Fibroblast of gingiva (primary cell): ENCODE measurements at places on chromosomes 5 and 9.

- no peak for DNase-seq
Measured at GRCh38 chr5:135606431-135606830, 27.6 kb upstream of the CXCL14 start.

DNA sequence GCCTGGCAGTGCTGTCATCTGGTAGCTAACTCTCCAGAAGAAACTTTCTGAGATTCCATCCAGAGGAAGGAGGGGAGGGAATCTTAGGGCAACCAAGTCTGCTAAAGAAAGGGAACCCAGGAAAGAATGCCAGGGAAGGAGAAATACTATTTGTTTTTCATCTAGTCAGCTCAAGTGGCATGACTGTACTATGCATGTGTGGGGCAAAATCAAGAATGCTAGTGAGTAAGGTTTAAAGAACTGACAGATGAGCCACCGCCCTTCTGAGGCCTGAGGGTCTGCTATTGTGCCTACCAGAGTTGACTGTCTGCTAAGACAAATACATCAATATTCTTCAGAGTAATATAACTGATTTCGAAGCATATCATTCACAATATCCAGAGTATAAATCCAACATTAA, 204.2 kb downstream of the SLC12A2 start:
- DNase-seq = no peak

- DNase-seq = peak; percentile 76
Measured at GRCh38 chr9:79687131-79687447, 115.3 kb downstream of the TLE4 start.

- peak; percentile 60 for DNase-seq
Measured at GRCh38 chr9:2655411-2655901, 33.9 kb downstream of the VLDLR start.

- no peak for DNase-seq
Measured at GRCh38 chr5:3650320-3650719, 54.7 kb downstream of the IRX1 start.

- no peak for DNase-seq
Measured at GRCh38 chr9:129073404-129073803, 7.5 kb upstream of the DOLPP1 start.

DNA sequence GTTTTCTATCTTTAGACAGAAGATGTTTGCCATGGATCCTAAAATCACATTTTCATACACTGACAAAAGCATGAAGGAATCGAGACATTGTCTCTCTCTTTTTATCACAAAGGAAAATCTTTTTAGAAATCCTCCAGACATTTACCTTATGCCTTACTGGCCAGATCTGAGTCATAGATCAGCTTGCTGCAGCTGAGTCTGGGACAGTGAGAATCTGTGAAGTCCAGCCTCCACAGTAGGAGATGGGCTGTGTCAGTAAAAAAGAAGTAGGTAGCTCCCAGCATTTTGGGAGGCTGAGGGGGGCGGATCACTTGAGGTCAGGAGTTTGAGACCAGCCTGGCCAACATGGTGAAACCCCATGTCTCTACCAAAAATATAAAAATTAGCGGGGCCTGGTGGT, 333.4 kb upstream of the ZNF462 start:
- DNase-seq = no peak

- DNase-seq = no peak
Measured at GRCh38 chr5:132277256-132277655, 16.9 kb upstream of the SLC22A4 start.

- no peak for DNase-seq
Measured at GRCh38 chr9:117528225-117528624, 113.4 kb upstream of the ASTN2 start.

GRCh38 chr9:99713838-99714306, 107.8 kb upstream of the NR4A3 start:
- no peak for DNase-seq

- DNase-seq = no peak
Measured at GRCh38 chr5:108617467-108618435, 129.9 kb upstream of the FER start.

GRCh38 chr5:149198148-149198547, 56.9 kb downstream of the ABLIM3 start:
- DNase-seq = no peak

- no peak for DNase-seq
Measured at GRCh38 chr9:8599937-8600336, 800.4 kb upstream of the DMAC1 start.

- no peak for DNase-seq
Measured at GRCh38 chr9:133163504-133164172, at the start of gene GBGT1. GBGT1 (minus strand) TSS chr9:133163914; CDS start chr9:133162412, 1,502 bp downstream.

DNA sequence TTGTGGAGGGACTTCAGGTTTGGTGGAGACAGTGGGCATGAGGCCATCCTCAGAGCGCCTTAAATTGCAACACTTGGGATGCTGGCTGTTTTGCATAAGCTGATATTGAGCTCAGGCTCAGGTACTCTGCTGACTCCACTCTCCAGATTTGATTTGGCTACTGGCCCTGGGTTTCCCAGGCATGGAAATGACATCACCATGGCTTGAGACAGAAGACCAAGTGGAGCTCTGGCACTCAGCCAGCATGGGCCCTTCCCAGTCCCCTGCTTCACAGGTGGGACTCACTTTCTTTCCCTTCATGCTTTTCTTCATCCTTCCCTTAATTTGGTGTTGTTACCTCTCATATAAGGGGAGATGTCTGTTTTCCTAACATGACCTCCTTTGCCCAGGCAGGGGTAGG, 72.0 kb upstream of the IL12B start:
- no peak for DNase-seq

DNA sequence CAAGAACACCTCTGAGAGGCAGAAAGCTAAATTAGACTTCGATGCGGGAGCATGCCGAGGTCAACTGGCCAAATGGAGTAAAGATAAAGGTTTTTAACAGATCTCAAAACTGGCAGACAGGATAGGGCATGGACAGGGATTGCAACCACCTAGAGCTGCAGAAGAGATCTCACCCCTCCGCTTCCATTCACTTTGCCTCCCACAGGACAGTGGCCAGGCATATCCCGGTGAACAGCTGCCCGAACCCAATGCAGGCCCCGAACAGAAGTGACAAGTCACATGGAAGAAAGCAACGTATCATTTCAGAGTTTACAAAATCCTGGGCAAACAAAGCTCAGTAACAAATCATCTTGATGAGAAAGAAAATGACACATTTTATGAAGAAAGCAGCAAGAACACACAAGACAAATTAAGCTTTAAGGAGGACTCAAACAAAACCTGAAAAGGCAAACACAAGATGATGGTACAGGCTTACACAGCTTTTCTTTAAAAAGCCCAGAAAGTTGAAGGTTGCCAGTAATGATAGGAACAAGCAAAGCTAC, 18.4 kb downstream of the RNF130 start:
- DNase-seq = no peak

- no peak for DNase-seq
Measured at GRCh38 chr5:13704396-13704795, 240.1 kb downstream of the DNAH5 start.

DNA sequence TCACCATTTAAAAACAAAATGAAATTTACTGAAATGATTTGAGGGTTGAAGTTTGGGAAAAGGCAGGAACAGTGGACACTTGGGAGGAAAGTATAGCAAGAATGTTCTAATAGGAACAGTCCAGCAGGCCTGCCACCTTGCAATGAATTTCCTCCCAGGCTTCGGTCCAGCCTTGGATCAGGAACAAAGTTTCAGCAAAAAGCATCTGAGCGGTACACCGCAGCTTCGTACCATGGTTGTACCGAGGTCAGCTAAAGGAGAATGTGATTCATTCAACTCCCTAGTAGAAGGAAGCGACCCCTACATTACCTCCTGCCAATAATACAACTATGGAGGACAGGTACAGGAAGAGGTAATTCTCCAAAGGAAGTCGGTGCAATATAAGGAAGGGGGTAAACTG, 111.4 kb downstream of the ENC1 start:
- no peak for DNase-seq

DNA sequence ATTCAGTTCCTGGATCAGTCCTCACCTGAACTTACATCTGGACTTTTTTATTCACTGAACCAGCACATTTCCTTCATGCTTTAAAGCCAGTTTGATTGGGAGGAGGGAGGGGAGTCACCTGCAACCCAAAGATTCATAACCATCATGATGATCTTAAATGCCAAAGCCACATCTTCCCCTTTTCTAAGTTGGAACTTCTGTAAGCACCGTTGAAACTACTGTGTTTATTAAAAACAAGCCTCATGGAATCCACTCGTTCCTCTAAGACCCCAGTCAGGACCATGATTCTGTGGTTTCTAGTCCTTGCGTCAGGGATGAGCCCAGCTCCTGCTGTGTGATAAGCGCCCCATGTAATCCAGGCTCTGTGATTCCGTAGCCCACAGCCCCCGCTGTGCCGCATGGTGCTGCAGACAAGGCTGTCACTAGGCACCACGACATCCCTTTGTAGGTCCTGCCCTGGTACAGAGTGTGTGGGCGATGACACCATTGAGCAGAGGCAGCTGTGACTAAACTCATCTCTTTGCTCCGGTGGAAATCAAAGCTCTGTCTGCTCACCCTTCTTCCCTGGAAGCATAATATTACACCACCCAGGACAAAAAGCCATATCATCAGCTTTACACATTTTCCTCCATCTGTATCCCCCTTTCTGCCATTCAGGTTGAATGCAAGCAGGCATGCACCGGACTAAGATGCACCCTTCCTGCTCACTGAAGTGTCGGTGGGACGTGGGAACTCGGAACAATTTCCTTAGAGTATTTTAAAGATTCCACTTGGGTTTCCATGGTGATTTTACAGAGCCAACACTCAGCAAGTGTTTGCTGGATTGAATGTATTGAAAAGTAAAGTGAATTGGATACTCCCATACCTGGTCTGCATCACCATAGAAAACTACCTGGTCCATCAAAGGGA, 132.0 kb upstream of the FSTL4 start:
- DNase-seq = no peak

DNA sequence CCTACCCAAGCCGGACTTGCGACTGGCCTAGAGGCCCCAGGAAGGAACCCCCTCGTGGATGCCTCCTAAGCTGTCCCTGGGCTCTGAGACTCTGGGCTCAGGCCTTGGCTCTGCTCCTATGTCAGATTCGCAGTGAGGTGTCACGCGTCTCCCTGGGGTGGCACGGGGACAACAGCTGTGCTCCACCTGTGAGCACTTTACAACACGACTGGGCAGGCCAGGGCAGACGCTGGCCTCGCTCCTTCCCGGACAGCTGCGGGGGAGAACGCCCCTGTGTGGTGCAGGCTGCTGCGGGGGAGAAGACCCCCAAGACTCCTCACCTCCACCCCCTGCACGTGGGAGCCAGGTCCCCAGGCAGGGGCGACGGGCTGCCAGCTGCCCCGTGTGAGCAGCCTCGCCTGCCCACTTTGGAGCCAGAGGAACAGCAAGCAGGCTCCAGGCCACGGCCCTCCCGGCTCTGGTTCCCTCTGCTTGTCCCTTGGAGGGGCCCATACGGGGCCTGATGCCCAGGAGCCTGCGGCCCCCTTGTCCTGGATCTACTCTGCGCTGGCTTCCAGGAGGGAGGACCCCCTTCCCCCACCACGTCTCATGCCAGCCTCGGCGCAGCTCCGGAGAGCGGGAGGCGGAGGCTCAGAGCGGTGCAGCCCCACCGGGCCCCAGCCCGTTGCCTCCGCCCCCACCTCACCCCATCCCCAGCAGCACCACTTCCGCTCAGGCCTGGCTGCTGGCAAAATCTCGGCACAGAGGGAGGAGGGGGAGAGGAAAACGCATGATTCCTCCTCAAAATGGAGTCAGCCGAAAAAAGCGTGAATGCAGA, 36.0 kb downstream of the SARDH start:
- DNase-seq = no peak

DNA sequence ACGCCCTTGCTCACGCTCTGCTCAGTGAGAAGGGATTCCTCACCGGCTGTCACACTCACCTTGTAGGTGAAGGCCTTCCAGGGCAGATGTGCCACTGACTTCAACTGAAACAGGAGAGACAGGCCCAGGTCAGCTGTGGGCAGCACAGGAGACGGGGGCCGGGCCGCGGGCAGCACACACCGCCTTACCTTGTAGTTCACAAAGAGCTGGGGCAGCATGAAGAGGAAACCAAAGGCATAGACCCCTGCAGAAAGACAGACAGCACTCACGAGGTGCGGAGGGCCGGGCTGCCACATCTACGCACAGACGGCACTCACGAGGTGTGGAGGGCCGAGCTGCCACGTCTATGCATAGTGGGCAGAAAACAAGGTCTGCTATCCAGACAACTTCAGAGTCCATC, 23.3 kb downstream of the CLPTM1L start:
- no peak for DNase-seq

GRCh38 chr5:2861605-2862004, 110.1 kb upstream of the IRX2 start:
- DNase-seq = no peak

DNA sequence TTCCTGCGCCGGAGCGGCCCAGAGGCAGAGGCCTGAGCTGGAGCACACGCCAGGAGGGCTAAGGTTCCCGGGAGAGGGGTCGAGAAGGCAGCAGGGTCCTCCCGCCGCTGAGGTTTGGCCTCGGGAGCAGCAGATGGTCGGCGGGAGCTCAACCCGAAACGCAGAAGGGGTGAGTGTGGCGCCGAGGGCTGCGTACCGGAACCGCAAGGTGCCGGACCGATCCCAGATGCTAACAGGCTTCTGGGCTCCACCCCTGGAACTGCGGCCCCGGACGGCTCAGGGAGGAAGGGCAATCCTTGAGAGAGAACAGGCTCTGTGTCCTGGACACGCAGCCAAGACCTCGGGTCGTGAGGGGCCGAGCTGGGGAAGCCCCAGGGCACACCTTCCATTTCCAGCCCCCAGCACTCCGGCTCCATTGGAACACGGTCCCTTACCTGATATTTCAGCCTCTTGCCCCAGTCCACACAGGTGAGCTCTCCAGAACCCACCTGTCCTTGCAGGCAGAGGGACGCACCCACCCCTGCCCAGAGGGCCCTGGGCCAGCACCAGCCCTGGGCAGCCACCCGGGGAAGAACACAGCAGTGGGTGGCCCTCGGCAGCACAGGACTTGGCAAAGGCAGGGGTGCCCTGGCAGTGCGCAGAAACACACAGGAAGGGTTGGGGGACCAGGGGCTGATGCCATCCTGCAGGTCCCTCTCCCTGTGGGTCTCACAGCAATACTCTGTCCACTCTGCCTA, 1.4 kb downstream of the LHX3 start:
- no peak for DNase-seq

- DNase-seq = no peak
Measured at GRCh38 chr9:123438821-123439220, 82.8 kb downstream of the CRB2 start.

DNA sequence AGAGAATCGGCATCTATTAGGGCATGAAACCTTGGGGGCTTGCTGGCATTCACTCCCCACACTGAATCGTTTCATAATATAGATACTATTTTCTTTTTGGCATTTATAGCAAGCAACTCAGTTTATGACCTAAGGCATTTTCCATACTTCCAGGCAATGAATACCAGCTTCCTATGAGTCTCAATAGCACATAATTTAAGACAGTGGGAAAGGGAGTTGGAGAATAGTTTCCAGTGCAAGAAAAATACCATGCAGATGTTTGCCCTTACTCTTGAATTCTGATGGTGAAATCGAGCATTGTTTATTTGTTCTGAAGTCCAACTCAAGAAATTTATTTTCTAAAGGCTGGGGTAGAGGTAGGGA, 175.8 kb upstream of the KLF9 start:
- peak; percentile 90 for DNase-seq
